ENCODE measurements at places on chromosomes 13 and 19.

- DNase-seq = no peak
Measured at GRCh38 chr19:48398102-48398374, 4.6 kb downstream of the GRIN2D start.

DNA sequence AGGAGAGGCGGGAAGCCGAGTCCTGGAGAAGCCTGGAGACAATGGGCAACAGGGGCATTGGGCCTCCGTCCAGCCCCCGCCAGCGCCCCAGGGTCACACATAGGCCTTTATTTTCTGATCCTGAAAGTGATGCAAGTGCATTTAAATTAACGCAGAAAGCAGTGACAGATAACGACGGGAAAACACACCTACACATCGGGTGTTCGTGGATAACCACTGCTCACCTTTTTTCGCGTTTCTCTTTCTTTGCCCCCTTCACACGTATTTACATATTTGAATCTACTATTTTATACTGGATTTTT lies 30.4 kb upstream of the GRTP1 start:
- DNase-seq = no peak

GRCh38 chr19:29259867-29260281 lies 46.9 kb upstream of the UQCRFS1 start:
- DNase-seq = no peak

DNA sequence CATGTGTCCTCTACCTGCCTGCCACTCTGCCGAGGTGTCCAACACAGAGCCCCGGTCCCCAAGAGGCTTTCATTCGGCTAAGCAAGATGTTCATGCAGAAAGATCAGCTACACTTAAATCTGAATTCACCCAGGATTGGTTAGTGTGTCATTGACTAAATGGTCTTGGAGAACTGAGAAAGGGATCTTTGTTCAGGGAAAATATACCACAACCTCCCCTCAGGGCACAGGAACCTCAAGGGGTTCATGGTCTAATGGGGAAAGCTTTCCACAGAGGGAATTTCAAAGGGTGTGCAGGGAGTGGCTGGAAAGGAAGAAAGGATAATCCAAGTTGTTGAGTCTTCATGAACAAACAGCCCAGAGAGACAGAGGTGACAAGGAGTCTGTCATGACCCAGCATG lies 14.4 kb upstream of the POP4 start:
- DNase-seq = no peak

DNA sequence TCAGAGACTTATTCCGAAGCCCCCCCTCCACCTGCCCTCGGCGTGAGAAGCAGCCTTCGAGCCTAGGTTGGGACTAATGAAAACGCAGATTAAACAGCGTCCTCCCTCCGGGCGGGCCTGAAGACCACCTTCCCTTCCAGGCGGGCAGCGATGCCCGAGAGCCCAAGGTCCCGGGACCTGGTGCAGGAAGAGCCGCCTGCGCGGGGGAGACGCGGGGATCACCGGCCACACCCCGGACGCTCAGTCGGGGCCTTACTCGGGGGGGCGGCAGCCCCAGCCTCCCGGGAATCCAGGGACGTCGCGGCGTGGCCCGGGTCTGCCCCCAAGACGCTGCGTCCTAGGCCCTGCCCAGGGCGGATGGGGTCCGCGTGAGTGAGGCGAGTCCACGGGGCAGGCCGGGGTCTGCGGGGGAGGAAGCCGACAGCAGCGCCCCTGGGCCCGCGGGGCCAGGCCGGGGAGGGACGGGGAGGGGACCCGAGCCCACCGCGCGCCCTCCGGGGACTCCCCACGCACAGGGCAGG lies 33.3 kb upstream of the SPACA7 start:
- no peak for DNase-seq

- DNase-seq = no peak
Measured at GRCh38 chr19:41455936-41456335, 13.0 kb downstream of the ERICH4 start.

- peak; percentile 60 for DNase-seq
Measured at GRCh38 chr13:101417043-101417406, 717 bp upstream of the NALCN start.

- DNase-seq = no peak
Measured at GRCh38 chr13:113930671-113931637, 42.9 kb downstream of the C13orf46 start.

- DNase-seq = peak; percentile 93
Measured at GRCh38 chr13:47673009-47673850, 327.8 kb downstream of the SUCLA2 start.

DNA sequence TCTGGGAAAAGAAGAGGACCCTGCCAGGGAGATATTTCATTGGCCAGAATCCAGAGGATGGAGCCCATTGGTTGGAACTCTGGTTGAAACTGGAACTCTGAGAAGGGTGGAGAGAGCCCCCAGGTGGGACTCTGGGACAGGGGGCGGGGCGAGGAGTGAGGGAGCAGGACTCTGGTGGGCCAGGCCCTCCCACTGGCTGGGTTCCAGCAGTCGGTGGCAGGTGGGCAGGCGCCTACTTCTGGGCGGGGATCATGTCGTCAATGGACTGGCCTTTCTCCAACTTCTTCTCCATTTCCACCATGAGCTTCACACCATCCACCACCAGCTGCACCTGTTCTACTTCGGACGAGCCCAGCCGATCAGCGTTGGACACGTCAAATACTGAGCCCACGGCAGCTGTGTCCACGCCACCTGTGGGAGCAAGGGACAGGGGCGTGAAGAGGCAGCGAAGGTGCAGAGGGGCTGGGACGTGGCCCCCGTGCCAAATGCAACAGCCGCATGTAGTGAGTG lies 16.1 kb downstream of the CKM start:
- DNase-seq = no peak

DNA sequence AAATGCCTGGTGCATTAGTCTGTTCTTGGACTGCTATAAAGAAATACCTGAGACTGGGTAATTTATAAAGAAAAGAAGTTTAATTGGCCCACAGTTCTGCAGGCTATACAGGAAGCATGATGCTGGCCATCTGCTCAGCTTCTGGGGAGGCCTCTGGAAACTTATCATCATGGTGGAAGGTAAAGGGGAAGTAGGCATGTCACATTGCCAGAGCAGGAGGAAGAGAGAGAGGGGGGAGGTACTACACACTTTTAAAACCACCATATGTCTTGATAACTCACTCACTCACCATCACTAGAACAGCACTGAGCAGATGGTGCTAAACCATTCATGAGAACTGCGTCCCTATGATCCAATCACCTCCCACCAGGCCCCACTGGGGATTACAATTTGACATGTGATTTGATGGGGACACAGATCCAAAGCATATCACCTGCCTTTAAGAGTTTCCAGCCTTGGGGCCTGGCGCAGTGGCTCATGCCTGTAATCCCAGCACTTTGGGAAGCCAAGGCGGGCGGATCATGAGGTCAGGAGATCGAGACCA lies 219.0 kb downstream of the KATNAL1 start:
- DNase-seq = no peak

GRCh38 chr19:40365010-40365409 lies 16.5 kb downstream of the PLD3 start:
- DNase-seq = no peak

GRCh38 chr13:34522808-34523207 lies 419.3 kb upstream of the NBEA start:
- peak; percentile 22 for DNase-seq

All from astrocyte of the spinal cord (primary cell).